ENCODE measurements at places on chromosomes 16 and 17.

DNA sequence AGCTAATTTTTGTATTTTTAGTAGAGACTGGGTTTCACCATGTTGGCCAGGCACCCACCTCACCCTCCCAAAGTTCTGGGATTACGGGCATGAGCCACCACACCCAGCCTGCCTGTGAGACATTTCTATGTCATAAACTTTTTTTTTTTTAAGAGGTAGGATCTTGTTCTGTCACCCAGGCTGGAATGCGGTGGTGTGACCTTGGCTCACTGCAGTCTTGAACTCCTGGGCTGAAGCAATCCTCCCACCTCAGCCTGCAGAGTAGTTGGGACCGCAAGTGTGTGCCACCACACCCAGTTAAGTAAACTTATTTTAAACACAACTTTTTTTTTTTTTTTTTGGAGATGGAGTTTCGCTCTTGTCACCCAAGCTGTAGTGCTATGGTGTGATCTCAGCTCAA lies 47.2 kb downstream of the SCNN1G start:
- DNase-seq, result no peak

DNA sequence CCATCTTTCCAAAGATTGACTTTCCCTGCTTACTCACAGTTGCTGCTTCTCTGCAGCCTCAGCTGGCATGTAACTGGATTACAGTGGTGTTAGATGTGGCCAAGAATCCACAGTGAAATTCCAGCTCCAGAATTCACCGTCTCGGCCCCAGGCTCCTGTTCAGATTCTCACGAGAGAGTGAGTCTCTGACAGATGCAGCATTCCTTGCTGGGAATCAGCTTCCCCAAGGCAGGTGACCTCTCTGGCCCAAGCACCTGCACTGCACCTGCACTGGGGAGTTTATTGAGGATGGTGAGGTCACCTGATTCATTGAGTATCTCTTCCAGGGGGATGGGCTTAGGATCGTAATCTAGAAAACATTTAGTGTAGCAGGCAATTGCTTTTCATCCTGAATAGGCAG lies 600.5 kb upstream of the RBFOX1 start:
- DNase-seq, result no peak

DNA sequence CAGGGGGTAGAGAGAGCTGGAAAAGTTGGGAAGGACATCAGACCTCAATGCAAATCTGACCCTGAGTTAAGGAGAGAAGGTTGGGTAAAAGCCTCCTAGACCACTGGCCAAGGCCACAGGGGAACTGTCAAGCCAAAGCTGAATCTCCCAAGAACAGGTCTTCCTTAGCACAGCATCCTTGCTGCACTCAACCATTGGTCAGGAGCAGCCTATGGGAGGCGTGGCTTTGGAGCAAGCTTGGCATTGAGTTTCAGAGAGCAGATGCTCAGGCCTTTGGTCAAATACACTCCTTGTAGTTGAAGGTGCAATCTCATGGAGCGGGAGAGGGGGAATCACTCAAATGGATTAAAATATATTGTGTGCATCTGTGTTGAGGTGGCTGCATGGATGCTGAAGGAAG lies 21.8 kb downstream of the SOX9 start:
- no peak for DNase-seq

GRCh38 chr17:12247761-12248160 lies 227.1 kb downstream of the MAP2K4 start:
- no peak for DNase-seq

DNA sequence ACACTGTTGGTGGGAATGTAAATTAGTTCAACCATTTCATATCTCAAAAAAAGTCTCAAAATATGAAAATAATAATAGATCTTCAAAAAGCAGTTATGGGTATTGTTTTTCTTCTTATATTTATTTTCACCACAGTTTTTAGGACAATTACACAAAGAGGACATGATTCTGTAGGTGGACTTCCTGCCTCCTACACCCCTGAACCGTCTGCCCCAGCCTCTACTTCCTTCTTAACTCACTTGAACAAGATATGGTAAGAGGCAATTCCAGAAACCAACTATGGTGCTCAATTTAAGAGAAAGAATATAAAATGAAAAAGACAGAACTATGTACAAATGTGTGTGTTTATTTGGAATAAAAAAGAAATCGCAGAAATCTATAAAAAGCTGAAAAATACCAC lies 74.1 kb upstream of the MON1B start:
- no peak for DNase-seq

DNA sequence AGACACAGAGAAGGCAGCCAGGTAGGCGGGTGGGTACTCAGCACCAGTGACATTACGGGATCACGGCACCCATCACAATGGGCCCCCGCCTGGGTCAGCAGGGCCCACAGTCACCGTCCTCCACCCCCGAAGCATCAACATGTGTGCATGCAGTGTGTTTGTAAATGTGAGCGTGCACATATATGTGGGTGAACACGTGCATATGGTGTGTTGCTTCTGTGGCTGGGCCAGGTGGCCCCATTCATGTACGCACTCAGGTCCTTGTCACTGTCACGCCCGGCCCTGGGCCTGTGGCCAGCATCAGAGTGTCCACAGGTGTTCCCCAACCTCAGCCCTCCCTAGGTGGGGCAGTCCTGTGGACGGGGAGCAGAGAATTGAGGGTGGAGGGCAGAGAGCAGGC lies 37.1 kb downstream of the TNFRSF13B start:
- no peak for DNase-seq

DNA sequence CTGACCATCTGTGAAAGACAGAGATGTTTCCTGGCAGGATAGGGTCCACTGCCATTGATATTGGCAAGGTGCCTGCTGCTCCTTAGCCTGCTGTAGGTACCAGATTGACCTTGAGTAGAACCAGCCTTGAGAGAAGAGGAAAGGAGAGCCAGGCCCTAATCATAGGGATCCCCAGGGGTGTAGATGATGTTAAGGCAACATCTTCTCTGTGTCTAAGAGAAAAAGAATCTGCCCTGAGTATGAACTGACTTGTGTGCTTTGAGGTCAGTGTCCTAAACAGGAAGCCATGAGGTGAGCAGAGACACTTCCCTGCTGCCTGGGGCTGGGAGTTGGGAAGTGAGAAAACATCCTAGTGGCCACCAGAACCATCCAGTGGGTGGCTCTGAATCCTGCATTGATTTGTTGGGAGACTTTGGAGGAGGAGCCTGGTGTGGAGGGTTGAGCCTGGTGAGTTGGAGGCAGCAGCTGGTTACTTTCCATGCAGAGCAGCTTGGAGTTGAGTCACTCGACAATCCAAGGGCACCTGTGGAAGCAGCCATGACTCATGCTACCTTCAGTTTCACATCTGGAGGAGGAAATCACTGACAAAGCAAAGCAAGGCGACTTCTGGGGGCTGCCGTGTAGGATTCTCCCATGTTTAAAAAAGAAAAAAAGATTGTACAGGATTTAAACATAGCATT lies 47.8 kb downstream of the BMERB1 start:
- DNase-seq, result no peak

GRCh38 chr16:4414187-4414917 lies 2.0 kb downstream of the CORO7 start:
- peak; percentile 60 for DNase-seq

- DNase-seq, result no peak
Measured at GRCh38 chr17:31126318-31126717, 31.5 kb downstream of the NF1 start.

- DNase-seq, result no peak
Measured at GRCh38 chr17:82608816-82609215, 39.4 kb downstream of the WDR45B start.

GRCh38 chr16:48965386-48965785 lies 316.3 kb downstream of the CBLN1 start:
- DNase-seq, result no peak

- DNase-seq, result no peak
Measured at GRCh38 chr16:9682320-9682719, 499.9 kb downstream of the GRIN2A start.

DNA sequence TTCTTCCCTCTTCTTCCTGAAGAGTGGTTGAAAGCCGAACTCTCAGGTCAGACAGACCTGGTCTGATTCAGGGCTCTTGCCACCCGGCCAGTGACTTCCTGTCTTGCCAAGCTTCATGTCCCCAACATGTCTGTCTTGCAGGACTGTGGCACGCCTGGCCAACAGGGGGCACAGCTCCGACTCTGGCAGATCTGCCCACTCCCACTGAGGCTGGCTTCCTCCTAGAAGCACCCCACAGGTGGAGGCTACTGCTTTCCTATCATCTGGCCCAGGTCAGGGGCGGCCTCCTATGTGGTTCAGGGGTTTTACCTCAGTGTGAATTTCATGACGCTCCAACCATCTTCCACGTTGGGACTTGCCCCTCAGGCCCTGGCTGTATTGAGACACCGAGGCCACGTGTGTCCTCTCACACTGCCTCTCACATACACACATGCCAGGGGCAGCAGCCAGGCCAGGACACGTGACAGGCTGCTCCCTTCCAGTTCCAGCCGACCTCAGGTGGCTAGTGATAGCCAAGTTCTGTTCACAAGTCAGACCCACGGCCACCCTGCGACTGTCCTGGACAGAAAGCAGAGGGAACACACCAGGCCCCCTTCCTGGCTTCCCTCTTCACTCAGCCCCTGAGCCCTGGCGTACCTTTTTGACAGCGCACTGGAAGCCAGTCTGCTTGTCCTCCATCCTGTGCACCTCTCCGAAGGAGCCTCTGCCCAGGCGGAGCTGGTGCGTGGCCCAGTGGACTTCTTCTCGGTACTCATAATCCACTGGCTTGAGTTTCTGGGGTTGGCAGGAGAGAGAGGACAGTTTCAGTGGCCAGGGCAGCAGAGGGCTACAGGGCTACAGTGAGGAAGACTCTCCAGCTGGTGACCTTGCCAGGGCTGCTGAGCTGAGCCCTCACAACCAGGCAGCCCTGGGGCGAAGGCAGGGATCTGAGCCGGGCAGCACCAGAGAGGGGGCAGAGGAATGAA lies 22.6 kb upstream of the SPATA32 start:
- peak; percentile 40 for DNase-seq

DNA sequence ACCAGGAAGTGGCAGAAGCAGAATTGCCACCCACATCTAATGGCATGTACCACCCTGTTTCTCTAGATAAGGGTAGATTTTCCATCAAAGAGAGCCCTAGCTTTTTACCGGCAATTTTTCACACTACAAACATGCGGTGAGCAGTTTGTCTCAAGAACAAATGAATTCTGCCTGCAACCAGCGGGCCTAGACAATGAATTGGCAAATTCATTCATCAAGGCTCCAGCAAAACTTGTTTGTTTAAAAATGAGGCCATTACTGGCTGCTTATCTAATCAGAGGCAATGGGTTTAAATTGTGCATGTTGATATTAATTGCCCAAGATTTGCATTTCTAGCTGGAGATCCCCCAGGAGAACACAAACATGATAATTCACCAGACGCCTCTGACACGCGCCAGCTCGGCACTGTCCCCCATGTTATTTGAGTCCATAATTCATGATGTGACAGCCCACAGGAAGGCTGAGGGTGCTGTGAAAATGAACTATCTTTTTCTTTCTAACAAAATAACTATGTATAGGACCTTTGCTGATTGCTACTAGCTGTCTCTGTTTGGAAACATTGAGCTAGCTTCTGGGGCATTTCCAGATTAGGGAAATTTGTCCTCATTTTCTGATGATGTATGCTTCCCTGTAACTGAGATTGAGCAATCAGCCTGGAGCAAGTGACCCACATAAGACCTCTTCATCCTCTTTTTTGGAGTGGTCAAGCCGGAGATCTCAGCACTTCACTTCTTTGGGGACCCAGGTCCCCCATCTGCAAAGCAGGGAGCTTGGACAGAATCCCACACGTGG lies 80.8 kb downstream of the CNGB1 start:
- DNase-seq, result no peak

DNA sequence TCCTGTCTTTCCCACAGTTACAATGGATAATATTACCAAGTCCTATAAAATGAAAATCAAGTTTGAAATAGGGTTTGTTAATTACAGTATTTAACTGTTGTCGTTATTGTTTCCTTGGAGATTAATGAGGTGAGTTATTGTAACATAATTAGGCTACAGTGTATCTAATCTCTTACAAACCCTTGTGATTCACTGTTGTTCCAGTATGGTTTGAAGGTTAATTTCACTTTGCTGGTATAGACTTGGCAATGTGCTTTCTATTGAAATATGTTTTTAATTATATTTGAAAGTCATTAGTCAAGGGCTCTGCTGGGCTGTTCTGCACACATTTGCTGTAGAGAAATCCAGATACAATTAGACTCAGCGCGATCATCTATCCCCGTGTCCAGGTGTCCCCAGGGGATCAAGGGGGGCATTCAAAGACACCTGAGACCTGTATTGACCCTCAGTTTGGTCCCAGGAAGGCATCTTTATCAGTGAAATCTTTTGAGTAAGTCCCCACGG lies 624.6 kb upstream of the EEF2KMT start:
- no peak for DNase-seq

- DNase-seq, result no peak
Measured at GRCh38 chr17:2170023-2170422, 115.1 kb downstream of the HIC1 start.

DNA sequence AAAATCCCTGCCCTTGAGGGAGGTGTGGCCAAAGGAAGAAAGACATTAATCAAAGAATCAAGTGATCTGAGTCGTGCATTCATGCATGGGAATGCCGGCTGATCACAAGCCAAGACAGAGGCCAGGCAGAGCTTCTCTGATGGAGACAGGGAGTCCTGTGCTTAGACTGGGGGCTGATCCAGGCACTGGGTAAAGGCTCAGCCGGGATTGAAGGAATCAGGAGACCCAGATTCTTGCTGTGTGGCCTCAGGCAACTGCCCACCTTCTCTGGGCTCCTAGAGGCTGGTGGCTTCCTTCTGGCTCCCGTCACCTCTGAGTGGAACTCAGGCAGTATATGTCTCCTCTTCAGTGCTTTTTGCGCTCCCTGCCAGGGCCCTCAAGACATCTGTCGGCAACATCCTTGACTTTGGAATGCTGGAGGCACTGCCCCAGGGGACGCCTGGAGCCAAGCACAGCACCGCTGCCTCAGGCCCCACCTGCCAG lies 17.7 kb downstream of the RAI1 start:
- no peak for DNase-seq

- no peak for DNase-seq
Measured at GRCh38 chr17:50559674-50560184, 786 bp upstream of the CACNA1G start.

DNA sequence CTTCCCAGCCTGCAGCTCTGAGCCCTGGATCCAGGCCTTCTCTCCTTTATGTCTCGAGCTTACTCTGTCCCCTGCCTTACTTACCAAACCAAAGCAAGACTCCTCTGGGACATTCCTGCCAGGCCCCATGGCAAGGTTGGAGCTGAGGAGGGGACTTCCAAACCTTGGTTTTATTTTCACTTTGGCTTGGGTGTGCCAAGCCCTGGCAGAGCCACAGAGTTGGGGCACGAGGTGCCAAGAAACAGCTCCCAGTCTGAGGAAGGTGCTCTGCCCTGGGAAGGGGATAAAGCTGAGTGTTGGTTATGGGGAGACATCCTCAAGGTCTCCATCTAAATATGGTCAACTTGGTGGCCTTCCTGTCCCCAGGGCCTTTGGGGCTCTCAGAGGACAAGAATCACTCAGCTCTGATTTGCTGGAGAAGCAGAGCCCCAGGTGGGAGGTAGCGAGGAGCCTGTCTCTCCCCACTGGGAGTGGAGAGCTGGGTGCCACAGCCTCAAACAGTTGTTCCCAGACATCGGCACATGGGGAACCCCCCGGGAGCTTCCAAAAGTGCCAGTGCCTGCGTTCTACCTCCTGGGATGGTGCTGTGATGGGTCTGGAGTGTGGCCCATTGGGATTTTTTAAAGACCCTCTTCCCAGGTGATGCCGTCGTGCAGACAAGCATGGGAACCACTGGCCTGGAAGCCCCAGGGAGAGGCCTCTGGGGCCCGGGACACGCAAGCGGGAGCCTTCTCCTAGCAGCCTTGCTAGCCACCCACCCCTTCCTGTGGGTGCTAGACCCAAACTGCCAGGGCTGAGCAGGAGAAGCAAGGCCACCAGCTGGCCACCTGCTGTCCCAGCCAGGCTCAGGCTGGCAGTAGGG lies 10.3 kb downstream of the NLRC5 start:
- no peak for DNase-seq

GRCh38 chr17:50049636-50050035 lies 6.3 kb upstream of the ITGA3 start:
- no peak for DNase-seq

- DNase-seq, result no peak
Measured at GRCh38 chr17:67364847-67365737, 1.3 kb downstream of the PSMD12 start.

Data from stimulated activated CD4-positive, alpha-beta T cell treated with anti-CD3 and anti-CD28 coated beads, Interleukin-15, amount 100 ng/mL, for 1 hour (primary cell).